T-helper 22 cell (primary cell): ENCODE measurements at places on chromosomes 12 and 14.

GRCh38 chr14:63899953-63900352, 47.1 kb downstream of the SYNE2 start:
- DNase-seq, result no peak

DNA sequence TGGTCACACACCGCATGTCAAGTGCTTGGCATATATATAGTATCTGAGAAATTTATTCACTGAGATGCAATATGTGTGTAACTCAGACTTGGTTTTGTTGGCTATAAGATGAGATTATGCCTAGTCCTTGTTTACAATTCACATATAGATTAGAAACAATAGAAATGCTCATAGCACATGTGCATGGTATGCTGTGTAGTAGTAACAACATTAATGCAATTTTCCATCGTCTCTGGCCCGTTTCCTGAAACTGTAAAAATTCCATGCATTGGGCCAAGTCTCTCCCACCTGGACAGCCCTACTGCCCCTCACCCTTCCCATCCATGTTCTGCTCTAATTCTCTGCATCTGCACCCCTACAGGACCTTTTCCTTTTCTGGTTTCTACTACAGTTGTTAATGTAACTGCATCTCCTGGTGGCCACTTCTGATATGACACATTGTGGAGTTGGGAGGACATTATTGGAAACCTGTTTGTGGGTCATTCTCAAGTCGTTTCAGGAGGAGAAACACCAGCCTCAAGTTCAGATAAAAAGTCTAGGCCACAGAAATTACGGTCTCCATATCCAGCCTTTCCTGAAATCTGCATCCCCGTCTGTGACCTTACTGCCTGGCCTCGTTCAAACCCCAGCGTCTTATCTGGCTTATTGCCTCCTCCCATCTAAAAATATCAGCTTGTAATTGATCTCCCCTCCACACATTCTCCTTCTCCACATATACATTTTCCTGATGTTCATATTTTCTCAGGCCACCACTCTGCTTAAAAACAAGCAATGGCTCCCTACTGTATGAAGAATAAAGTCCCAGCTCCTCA, 37.5 kb downstream of the EMP1 start:
- no peak for DNase-seq

DNA sequence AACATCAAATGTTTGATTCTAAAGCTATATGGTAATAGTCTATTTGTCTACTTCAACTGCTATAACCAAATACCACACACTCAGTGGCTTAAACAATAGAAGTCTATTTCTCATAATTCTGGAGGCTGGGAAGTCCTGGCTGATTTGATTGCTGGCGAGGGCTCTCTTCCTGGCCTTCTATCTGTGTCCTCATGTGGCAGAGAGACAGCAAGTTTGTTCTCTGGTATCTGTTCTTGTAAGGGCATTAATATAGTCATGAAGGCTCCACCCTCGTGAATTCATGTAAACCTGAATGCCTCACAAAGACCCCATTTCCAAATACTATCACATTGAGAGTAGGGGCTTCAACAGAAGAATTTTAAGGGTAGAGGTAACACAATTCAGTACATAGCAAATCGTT, 34.1 kb downstream of the TRMT5 start:
- DNase-seq, result no peak

DNA sequence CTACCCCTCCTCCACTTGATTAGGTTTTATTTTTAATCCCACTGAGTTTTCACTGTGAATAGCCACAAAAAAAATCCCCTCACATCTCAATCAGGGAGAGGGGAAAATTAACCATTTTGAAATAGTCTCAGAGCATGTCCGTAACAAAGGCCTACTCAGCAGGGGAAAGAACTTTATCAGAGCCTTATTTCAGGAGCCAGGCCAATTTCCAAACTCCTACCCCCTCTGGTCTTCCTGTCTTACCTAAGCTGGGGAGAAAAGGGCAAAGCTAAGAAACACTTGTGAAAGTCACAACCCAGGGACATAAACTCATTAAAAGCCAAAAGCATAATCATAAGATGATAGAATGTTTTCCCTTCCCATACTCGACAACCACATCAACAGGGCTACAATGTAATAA, 260.3 kb upstream of the DIO3 start:
- DNase-seq, result no peak

GRCh38 chr14:37285220-37285619, 87.5 kb downstream of the MIPOL1 start:
- DNase-seq, result no peak

DNA sequence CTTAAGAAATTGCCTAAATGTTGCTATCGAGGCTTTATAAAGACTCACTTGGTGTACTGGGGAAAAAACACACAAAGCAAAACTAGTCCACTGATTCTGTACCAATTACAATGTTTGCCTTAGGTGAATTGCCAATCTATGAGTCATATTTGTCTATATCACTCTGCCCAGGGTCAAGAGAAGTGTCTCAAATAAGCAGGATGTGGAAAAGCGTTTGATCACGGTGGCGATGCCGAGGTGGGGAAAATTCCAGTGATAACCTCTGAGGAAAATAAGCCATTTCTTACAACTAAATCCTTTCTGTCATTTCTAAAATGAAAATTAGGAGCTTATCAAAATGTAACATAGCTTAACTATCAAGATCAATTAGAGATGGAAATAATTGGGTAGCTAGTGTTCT, 148.6 kb upstream of the DIO3 start:
- DNase-seq, result no peak

- DNase-seq, result no peak
These were observed 286.3 kb downstream of the DPF3 start for GRCh38 chr14:72607386-72608130.

GRCh38 chr14:63632932-63633514, 8.6 kb downstream of the WDR89 start:
- DNase-seq, result no peak

GRCh38 chr12:6376870-6377666, 1.7 kb upstream of the SCNN1A start:
- no peak for DNase-seq

DNA sequence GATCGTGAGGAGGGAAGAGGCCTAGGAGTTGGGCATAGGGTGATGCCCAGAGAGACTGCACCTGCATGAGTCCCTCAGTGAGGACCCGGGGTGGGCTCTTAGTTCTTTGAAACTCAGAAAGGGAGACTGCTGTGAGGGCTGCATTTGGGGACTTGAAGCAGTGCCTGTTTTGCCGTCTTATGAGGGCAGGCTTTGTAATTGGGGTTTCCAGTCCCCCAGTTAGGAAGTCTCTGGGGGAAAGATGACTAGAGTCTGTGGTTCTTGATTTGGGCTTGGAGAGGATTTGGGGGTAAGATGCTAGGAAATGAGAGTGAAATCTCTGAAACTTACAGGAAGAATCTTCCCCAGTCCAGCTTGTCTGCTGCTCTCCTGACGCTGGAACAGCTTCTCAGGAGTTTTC, 99.6 kb downstream of the ARF6 start:
- no peak for DNase-seq

DNA sequence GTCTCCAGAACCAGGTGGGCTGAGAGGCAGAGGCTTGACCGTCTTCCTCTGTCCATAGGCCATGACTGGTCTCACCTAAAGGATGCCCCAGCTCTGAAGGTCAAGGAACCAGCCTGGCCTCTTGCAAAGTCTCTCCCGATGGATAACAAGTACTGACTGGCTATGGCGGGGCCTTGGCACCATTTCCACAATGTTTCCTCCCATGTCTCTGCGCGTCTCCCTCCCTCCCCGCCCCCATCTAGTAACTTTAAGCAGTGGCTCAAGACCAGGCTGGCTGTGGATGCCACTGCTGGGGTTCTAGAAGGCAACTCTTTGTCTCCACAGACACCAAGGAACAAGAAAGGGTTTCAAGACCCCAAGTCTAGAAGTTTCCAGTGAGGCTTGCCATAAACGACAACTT, 275.5 kb downstream of the DPF3 start:
- no peak for DNase-seq

DNA sequence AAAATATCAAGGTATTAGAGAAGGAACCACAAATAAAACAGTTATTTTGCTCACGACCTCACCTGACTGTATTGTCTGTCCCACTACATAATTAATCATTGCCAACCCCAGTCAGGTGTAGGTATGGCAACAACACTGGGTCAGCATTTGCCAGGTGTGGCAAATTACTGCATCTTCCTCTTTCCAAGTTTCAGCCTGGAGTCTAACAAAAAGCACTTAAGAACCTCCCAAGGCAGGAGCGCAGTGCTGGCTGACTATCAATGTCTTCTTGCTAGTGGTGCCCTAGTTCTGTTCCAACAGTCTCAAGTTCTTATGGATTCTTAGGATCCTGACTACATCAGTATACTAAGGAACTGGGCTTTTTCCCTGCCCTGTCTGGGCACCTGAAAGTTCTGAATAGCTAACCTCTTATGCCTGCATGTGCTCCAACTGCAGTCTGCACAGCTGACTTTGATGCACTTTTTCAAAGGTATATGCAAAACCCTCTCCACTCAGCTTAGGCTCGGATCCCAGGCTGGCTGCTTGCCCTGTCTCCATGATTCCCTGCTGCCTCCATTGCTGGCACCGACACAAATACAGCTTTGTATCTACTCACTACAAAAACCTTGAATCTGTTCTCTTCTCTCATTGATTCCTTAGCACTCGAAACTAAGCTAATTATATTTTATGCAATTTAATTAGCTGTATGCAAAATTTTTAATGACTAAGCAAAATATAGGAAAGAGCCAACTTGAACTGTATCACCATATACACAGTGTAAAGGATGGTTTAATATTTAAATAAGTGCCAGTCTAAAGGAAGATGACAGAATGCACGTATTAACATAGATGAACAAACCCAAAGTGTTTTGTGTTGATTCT, 113.3 kb downstream of the PRKD1 start:
- no peak for DNase-seq
